ENCODE measurements at places on chromosomes 3 and 15. TPM values are rescaled to one million over a fixed set of nuclear protein-coding genes. Genes with fewer than 3 reads are reported as not detected.

The CPLX3 gene
- not detected for total RNA-seq

The AHSG gene
- total RNA-seq: 0.11 TPM

The FAM3D gene
- total RNA-seq: not detected

The EOMES gene
- total RNA-seq: 2.1 TPM

The MRPS25 gene
- 61.7 TPM for total RNA-seq

The C3orf49 gene
- total RNA-seq: not detected

The GP5 gene
- not detected for total RNA-seq

The COL8A1 gene
- total RNA-seq: not detected

The ISLR gene
- 0.39 TPM for total RNA-seq

The STAC gene
- total RNA-seq: 2.6 TPM

The SLC27A2 gene
- 26.4 TPM for total RNA-seq

The FILIP1L gene
- 0.45 TPM for total RNA-seq

The GORASP1 gene
- 33.9 TPM for total RNA-seq

The SLC12A1 gene
- not detected for total RNA-seq

The DISP2 gene
- 1.3 TPM for total RNA-seq

The TGFBR2 gene
- 42.1 TPM for total RNA-seq

The SLC22A13 gene
- not detected for total RNA-seq

The CD86 gene
- total RNA-seq: not detected

The HTR3D gene
- not detected for total RNA-seq

The GABRG3 gene
- total RNA-seq: not detected

The CFAP100 gene
- total RNA-seq: not detected

The VEPH1 gene
- 0.10 TPM for total RNA-seq

The CLDN11 gene
- total RNA-seq: 0.14 TPM

The CFAP20DC gene
- 2.3 TPM for total RNA-seq

The SH3GL3 gene
- total RNA-seq: 0.73 TPM

The PRR20G gene
- total RNA-seq: 0.14 TPM

The TNIK gene
- total RNA-seq: 2.0 TPM

The CCDC39 gene
- total RNA-seq: not detected

The PLCB2 gene
- 1.3 TPM for total RNA-seq

The ZNF385D gene
- total RNA-seq: not detected

The CLRN1 gene
- total RNA-seq: not detected

The BOC gene
- 7.0 TPM for total RNA-seq

The GABRR3 gene
- total RNA-seq: not detected

The LMAN1L gene
- total RNA-seq: not detected

The EOGT gene
- 12.8 TPM for total RNA-seq

The SLC24A5 gene
- not detected for total RNA-seq

Measured in A549 treated with CpdA at 1 μM for 4 hours (cell line).